ENCODE measurements at places on chromosomes 3 and 15.

DNA sequence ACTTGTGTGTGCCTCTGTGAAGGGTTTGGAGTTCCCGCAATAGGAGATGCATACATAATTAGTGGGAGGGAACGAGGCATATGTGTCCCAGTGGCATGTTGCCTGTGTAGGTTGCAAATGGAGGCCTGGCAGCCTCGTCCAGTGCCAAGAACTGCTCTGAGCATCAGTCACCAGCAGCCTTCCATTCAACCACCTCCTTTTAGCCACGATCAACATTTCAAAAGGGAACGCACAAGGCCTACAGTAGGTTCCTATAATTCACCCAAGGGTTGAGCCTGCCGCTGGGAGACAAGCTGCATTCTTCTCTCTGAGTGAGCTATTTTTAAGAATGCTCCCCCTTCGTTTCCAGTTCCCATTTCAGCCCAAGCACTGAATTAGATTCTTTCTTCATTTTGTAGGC lies 78.8 kb upstream of the CTNNB1 start:
- no peak for DNase-seq

DNA sequence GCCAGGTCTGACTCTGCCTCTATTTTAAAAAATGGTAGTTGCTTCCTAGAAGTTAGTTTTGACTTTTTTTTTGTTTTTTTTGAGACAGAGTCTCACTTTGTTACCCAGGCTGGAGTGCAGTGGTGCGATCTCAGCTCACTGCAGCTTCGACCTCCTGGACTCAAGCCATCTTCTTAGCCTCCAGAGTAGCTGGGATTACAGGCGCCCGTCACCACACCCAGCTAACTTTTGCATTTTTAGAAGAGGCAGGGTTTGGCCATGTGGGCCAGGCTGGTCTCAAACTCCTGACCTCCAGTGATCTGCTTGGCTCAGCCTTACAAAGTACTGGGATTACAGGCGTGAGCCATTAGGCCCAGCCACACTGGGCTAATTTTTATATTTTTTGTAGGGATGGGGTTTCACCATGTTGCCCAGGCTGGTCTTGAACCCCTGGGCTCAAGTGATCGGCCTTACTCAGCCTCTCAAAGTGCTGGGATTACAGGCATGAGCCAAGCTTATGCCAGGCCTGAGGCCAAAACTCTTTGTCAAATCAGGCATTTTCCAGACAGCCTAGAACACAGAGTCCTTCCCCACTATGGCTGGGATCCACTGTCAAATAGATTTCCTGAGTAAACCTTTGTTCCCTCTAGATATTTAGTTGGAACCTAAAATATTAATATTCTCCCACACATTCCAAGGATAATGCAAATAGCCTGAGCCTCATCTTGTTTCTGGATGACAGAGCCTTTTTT lies 13.7 kb downstream of the C3orf62 start:
- no peak for DNase-seq

DNA sequence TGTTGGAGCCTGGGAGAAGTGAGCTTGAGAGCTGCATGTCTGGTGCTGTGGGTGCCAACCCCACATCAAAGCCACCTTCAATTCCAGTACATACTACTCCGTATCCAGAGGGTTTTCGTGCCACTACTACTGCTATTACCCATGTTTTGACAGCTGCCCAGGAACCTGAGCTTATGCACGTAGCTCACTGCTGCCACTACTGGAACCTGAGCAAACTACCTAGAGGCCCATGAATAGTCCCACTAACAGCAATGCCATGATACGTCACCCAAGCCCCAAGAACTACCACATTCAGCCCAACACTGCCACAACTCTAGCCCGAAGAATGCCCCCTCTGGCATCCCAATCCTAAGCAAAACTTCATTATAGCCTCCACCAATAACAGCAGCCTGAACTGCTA lies 215.2 kb upstream of the BCHE start:
- no peak for DNase-seq

GRCh38 chr3:197283045-197283444 lies 15.4 kb downstream of the DLG1 start:
- no peak for DNase-seq

GRCh38 chr15:25600751-25601150 lies 161.9 kb upstream of the UBE3A start:
- no peak for DNase-seq

DNA sequence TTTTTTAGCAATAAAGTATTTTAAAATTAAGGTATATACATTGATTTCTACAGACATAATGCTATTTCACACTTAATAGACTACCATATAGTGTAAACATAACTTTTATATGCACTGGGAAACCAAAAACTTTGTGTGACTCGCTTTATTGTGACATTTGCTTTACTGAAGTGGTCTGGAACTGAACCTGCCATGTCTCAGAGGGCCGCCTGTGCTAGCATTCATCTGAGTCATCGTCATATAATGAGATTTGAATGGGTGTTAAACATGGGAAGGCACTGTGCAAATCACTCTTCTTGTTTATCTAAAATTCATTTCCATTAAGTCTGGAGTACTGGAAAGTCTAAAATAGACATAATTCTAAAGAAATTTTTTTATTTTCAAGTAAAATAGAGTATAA lies 12.9 kb downstream of the EIF2AK4 start:
- no peak for DNase-seq

DNA sequence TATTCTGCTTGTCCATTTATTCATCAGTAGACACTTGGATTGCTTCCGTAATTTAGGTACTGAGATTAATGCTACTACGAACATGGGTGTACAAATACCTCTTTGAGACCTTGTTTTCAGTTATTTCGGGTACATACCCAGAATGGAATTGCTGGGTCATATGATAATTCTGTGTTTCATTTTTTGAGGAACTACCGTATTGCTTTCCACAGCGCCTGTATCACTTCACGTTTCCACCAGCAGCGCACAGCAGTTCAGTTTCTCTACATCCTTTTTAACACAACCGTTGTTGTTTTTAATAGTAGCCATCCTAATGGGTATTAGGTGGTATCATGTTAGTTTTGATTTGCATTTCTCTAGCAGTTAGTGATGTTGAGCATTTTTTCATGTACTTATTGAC lies 9.5 kb downstream of the PAK2 start:
- no peak for DNase-seq

DNA sequence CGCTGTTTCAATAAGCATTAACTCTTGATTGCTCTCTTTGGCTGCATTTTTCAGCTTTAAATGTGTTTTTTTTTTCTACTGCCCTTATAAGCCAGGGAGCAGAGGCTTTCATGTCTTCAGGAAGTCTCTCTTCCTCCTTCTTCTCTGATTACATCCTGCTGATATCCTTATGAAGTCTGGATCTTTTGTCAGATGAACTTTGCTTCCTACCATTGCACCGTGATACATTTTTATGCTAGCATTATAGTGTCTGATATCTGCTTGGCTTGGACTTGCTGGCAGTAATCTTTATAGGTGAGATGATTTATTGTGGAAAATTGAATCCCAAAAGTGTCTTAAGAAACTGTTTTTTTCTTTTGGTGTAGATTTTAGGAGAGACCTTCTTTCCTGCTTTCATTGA lies 160.4 kb upstream of the CFAP20DC start:
- no peak for DNase-seq

DNA sequence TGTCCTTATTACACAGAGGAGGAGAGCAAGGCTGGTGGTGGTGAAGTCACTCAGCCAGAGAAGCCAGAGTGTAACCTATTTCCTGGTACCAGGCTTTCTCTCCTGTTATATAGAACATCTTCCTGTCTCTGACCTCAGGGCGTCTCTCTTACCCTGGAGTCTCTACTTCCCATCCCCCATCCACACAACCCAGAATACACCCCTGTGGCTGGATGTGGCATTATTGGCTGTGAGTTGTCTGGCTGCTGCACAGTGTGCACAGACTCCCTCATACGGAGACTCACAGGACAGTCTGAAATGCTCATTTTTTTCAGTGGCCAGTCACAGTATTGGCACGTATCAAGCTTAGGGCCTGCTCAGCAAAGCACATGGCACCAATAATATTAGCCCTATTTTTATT lies 8.6 kb downstream of the PODXL2 start:
- DNase-seq, result no peak

GRCh38 chr3:16113704-16114103 lies 60.8 kb upstream of the GALNT15 start:
- no peak for DNase-seq

GRCh38 chr3:8954938-8955763 lies 8.1 kb downstream of the RAD18 start:
- DNase-seq, result no peak

DNA sequence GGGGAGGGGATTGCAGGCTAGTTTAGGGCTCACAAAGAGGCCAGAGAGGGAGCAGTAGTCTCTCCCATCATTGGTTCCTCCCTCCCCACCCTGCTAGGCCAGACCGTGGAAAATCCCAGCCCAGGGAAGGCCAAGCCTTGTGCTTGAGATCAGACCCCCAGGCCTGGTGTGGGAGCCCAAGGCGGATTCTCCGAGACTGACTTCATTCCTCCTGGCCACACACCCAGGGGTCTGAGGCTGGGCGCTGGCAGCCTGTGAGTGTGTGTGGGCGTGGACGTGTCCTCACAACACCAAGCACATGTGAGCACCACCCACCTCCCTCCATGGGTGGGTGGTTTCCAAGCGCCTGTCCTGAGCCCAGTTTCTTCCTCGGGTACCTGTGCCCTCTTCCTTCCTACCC lies 4.1 kb downstream of the LOXL1 start:
- no peak for DNase-seq

DNA sequence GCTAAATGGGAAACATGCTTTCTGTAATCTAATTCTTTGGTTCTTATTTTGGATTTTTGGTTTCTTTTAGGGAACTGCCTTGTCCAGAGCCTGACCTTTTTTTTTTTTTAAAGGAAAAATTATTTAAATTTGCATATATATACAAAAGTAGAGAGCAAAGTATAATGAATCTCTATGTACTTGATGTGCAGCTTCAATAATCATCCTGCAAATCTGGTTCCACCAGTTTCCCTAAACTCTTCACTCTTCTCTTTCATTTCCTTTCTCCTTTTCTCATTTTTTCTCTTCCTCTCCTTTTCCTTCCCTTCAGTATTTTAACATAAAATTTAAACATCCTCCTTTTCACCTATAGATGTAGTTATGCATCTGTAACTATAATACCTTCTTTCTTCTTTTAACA lies 82.5 kb downstream of the USP13 start:
- DNase-seq, result no peak

GRCh38 chr15:100703671-100704070 lies 101.3 kb downstream of the ASB7 start:
- DNase-seq, result no peak

GRCh38 chr3:151314593-151314992 lies 2.0 kb downstream of the GPR87 start:
- no peak for DNase-seq

DNA sequence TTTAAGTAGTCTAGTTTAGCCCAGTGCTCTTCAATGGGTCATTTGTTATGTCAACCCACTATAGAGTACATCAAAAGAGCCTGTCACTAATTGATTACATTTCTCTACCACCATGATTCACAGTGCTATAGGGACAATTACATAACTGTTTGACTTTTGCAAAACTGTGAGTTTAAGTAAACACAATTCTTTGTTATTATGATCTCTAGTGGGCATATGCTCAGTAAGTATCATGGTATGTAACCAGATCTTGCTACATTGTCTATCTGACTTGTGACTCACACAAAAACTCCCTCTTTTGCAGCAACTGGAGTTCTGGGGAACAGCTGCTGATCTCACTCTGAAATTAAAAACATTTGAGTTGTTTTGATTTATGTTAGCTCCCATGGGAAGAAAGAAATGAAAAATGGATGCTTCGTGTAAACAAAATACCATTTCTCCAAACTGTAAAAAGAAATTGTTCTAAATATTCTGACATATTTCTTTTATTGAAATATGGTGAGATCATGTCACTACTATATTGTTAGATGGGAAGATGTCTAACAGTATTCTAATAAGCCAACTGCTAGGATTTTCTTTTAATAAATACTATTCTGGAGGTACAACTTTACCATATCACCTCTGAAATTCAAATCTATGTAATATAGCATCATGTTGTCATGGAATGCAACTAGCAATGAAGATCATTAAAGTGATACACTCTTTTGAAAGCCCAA lies 470.4 kb downstream of the ROBO1 start:
- no peak for DNase-seq

DNA sequence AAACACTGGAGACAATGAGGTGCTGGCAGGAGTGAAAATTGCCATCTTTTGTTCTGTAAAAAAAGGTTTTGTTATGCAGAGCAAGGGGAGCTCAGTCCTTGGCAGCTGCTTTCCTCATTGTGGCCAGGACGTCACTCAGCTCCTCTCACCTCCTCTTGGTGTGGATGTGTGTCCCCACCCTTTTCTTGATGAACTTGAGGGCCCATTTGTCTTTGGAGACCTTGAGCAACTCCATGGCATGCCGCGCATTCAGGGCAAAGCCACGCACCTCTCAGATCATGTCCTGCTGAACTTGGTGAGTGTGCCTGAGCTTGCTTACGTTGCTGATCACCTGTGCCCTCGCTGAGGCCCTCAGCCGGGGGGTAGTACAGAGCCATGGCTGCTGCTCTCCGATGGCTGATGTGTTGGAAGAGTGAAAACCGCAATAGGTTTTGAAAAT lies 24.5 kb upstream of the BDH1 start:
- DNase-seq, result no peak

- no peak for DNase-seq
These were observed 196.5 kb upstream of the ATP11B start for GRCh38 chr3:182596676-182597410.

DNA sequence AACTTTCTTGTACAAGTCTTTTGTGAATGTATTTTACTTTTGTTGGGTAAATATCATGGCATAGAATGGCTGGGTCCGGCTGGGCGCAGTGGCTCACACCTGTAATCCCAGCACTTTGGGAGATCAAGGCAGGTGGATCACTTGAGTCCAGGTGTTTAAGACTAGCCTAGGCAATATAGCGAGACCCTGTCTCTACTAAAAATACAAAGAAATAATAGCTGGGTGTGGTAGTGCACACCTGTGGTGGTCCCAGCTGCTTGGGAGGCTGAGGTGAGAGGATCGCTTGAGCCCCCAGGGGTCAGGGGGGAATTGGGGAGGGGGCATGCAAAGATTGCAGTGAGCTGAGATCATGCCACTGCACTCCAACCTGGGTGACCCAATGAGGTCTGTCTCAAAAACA lies 52.9 kb downstream of the ANP32A start:
- no peak for DNase-seq

DNA sequence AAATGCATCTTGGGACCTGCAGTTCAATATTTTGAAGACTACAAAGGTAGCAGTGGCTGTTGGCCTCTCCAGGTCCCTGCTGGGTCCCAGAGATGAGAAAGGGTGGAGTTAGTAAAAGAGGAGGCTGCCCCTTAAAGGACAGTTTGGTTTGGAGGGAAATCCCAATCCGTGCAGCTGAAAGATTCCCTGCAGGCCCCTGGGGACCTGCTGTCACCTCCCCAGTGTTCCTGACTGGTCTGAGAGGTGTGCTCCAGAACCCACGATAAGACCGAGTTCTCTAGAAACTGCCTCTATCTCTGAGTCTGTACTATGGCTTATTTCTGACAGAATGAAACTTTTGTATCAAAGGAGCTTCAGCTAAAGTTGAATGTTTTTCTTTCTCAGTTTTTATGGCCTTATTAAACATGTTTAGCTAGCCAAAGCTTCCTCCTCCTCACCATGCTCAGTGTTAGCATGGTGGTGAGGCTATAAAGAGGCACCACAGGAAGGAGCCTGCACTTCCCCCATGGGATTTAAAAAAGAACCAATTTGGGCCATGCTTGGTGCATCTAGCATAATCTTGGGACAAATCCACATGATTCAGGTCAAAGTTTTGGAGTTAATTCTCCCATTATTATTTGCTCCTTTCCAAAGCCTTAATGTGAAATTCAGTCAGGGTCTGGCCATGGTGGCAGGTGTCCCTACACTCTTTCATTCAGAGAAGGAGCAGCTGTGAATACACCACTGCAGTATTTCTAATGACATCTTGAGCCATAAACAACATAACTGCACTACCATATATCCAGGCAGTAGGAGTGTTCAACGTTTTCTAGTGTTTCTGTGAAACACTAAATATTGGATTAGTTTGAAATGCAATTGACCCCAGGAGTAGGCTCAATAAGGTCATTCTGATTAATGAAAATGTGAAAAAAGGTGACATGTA lies 74.4 kb downstream of the ATP1B3 start:
- DNase-seq, result no peak

All from stimulated activated CD4-positive, alpha-beta T cell treated with anti-CD3 and anti-CD28 coated beads, Interleukin-1b, Interleukin-23, amount 100 ng/mL, for 4 hours (primary cell).